ENCODE measurements at places on chromosomes 4 and X.

DNA sequence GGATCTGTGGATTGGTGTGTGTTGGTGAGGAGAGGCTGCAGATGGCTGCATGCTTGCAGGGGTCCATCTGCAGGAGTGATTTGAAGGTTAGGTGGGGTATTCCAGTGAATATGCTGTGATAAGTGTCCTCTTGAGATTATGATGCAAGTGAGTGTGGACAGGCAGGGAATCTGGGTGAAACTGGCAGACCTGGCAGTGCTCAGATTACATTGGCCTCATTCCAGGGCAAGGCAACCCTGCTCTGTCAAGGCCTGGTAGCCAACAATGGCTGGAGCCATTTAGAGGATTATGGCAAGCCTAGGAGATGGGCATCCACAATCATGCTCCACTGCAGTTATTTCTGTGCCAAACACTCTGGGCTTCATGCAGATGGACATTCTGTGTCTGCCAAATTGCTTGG is 113.9 kb downstream of the RTL3 start:
- no peak for DNase-seq

DNA sequence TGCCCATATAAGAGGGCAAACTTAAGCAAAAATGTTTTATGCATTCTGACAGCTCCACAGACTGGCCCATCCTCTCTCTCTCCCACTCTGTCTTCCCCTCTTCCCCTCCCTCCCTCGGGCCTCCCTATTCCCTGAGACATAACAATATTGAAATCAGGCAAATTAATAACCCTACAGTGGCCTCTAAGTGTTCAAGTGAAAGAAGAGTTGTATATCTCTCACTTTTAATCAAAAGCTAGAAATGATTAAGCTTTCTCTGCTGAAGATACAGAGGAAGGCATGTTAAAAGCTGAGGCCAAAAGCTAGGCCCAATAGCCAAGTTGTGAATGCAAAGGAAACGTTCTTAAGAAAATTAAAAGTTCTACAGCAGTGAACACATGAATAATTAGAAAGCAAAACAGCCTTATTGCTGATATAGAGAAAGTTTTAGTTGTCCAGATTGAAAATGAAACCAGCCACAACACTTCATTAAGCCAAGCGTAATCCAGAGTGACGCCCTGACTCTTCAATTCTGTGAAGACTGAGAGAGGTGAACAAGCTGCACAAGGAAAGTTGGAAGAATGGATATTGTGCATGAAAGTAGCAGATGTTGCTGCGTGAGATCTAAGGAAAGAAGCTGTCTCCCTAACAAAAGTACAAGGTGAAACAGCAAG is 54.9 kb downstream of the USO1 start:
- no peak for DNase-seq

DNA sequence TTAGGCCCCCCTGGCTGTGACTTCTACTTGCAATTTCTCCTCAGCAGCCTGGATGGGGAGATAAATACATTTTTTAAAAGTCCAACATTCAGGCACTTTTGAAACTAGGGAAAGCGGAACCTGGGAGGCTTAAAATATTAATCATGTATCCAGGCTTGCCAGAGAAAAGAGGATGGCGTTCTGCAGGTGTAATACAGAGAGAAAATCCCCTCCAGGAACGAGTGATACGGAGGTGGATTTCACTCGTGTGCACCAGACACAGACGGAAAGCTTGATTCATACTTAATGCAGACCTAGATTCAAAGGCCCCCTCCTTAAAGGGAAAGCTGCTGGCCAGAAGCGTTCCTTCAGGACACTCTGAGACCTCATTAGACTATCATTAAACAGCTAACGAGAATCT is 354.0 kb upstream of the BOD1L1 start:
- DNase-seq: no peak

DNA sequence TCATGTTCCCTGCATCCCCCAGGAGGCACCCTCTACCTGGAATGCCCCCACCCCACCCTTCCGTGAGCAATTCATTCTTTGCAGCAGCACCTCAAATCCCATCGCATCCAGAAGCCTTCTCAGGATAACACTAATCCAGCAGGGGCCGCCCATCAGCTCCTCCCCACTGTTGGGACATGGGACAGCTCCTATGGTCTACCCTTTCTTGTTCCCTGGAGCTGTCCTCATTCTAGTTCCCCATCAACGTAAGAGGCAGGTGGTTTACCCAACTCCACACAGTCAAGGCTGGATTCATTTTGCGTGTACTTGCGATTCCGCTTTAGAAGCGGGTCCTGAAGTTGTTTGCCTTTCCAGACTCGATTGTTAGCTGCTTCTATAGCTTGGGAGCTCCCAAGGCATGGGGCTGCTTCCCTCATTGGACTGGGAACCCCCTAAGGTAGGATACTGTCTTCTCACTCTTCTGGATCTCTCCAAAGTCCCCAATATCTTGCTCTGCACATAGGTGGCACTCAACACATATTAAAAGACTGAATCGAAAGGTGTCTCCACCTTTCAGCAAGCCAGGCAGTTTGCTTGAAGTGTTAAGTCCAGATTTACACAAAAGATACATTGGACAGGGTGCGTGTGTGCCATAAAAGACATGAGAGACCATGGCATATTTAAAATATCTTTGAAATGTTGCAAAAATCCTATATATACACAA is 942 bp upstream of the APLN start:
- no peak for DNase-seq

- no peak for DNase-seq
These were observed 109.5 kb upstream of the ADRA2C start for GRCh38 chr4:3656416-3657356.

DNA sequence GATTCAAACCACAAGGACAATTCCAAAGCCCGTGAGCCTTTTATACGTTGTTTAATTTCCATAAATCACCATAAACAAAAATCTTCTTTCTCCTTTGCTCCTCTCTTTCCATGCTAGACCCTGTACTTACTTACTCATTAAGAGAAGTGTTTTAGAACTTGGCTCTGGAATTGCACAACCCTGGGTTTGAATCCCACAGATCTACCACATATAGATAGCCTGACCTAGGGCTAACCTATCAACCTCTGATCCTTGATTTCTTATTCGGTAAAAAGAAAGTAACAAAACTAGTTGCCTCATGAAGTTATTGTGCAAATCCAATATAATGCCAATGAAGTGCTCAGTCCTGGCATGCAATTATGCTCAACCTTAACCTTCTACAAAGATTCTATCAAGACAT is 68.8 kb downstream of the ZAR1 start:
- no peak for DNase-seq

DNA sequence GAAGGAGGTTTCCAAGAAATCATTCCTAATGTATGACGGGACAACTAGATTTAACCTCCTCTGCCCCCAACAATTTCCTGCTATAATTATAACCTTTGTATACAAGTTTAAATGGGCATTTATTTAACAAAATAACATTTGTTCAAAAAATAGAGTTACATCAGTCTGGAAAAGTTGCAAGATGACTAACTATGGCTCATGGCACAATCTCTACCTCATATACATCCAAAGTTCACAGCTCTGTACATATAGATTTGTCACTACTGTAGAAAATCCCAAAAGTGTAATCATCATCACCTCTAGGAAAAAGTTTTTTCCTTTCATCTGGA is 3.8 kb upstream of the RPS6KA3 start:
- no peak for DNase-seq

DNA sequence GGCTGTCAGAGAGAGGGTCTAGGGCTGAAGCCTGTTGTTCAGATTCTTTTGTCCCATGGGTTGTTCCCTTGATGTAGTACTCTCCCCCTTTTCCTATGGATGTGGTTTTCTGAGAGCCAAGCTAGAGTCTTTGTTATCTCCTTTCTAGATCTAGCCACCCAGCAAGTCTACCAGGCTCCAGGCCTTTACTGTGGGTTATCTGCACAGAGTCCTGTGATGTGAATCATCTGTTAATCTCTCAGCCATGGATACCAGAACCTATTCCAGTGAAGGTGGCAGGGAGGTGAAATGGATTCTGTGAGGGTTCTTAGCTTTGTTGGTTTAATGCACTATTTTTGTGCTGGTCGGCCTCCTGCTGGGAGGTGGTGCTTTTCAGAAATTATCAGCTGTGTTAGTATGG is 109.5 kb downstream of the PRR32 start:
- no peak for DNase-seq

- DNase-seq: no peak
These were observed 12.6 kb downstream of the SRD5A3 start for GRCh38 chr4:55358668-55359067.

- DNase-seq: no peak
These were observed 1.2 kb upstream of the TMEM144 start for GRCh38 chr4:158208963-158209640.

DNA sequence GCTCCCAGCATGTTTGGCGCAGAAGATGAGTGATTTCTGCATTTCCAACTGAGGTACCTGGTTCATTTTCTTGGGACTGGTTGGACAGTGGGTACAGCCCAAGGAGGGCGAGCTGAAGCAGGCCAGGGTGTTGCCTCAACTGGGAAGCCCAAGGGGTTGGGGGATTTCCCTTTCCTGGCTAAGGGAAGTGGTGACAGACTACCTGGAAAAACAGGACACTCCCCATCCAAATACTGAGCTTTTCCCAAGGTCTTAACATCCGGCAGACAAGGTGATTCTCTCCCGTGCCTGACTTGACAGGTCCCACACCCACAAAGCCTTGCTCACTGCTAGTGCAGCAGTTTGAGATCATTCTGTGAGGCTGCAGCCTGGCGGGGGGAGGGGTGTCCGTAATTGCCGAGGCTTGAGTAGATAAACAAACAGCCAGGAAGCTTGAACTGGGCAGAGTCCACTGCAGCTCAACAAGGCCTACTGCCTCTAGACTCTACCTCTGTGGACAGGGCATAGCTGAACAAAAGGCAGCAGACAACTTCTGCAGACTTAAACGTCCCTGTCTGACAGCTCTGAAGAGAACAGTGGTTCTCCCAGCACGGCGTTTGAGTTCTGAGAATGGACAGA is 307.7 kb upstream of the ARSJ start:
- no peak for DNase-seq

DNA sequence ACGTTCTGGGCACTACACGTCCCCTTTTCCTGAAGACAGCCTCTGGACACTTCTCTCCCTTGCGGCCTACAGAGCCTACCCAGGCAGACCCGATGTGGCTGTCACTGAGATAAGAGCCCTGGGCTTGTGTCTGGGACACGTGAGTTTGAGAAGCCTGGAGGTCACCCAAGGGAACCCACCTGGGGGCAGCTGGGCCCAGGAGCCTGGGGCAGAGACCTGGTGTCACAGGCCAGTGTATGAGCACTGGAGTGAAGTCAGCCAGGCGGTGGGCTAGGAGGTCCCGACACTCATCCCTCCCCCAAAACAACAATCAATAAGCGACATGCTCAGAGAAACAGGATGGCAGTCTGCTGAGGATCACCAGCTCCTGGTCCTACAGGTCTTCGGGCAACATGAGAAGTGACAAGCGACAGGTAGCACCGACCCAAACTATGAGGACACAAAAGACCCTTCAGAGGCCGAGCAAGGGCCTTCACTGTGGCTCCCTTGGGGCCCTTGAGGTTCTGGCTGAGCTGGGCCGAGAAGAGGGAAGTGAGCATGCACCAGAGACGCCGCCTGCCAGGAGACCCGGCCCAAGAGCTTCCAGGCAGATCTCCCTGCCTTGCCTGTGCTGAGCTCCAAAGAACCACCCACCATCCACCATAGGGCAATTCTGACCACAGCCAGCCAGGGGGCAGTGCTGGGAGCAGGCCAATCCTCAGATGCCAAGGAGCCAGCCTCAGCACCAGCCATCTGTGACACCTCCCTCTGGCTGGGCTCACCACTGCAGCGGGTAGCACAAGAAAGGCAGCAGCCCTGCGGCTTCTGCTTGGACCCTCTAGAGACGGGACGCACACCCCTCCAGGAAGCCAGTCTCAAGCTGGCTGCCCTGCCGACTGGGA is 11.0 kb upstream of the DUSP9 start:
- no peak for DNase-seq

DNA sequence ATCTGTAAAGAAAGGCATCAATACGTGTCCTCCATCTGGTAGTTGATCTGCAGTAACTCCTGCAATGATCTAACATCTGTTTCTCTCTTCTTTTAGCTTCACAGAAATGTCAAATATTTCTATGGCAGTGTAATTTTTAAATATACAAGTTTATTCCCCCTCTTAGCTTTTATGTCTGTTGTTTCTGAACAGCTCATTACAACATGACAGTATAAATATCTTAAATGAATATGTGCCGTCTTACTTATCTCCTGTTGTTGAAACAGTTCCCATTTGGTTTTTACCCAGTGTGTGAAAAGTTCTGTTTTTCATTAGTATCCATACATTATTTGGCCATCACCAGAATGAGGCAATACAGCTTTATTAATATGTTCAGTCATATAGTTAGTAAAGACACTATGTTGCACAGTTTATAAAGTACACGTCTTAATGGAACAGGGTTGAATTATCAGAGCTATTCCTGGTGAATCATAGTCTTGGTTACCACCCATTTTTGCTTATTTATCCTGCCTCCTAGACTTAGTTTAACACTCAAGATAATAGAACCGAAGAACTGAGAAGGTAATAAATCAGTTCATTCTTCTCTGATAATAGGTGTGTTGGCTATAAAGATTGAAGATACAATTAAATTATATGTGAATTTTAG is 321.6 kb downstream of the TENM3 start:
- no peak for DNase-seq

DNA sequence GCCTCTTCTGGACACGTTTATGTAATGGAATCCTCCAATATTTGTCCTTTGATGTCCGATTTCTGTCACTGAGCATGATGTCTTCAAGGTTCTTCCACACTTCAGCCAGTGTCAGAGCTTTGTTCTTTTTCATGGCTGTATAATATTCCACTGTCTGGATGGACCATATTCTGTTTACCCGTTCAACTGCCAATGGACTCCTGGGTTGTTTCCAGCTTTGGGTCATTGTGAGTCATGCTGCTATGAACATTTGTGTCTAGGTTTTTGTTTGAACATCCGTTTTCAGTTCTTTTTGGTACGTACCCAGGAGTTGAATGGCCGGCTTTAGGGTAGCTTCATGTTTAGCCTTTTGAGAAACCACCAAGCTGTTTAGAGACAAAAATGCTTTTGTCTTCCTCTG is 93.2 kb downstream of the SHOX start:
- no peak for DNase-seq

GRCh38 chrX:151458824-151459223 is 61.8 kb downstream of the VMA21 start:
- DNase-seq: no peak

DNA sequence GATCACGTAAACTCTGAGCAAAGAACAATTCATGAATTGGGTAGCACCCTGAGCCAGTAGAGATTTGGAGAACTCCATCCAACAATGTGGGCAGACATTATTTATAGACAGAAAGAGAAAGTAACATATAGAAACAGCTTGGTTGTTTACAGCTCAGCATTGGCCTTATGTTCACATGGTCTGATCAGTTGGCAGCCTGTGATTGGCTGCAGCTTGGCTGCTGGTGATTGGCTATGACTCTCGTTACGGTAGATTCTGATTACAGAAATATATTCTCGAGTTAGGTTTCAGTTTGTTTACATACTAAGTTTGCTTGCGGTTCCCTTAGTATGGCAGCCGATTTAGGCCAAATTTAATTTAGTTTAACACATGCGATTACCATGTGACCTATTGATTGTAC is 663.4 kb downstream of the RAPGEF2 start:
- DNase-seq: no peak
